LNCaP clone FGC (cell line): ENCODE measurements at places on chromosomes 5 and 9.
A peak's percentile ranks its signal among the peaks of the same experiment; 100 is the strongest.

DNA sequence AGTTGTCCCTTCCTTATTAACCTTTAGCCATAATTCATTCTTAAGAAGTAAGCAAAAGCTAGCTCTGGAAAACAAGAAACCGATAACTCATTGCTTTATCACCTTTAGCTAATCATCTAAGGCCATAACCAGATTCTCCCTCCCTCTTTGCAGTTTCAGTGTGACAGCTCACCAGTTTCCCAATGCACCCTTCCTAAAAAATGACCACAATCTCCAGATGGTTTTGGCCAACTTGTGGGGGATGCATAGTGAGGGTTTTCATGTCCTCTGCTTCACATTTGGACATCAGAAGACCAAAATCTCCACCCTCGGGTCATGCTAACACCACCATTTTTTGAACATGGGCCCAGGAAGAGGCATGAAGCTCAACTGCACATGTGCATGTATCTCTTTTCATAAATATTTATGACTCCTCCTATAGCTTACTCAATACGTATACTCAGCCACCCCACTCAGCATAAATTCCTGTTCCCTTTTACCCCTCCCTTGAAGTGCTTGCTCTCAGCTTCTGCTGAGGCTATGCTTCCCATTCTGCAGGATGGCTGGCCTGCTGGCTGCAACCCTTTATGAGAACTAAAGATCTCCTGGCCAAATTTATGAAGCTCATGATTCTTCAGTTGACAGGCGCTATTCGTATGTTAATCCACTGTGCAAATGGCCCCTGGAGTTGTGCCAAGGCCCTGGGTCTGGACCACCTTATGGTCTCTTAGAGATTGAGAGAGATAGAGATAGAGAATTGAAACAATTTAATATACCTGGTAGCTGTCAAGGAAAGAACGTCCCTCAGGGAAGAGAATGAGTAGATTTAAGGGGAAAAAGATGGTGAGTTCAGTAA is 14.8 kb downstream of the PPP3R2 start:
- no peak for DNase-seq

DNA sequence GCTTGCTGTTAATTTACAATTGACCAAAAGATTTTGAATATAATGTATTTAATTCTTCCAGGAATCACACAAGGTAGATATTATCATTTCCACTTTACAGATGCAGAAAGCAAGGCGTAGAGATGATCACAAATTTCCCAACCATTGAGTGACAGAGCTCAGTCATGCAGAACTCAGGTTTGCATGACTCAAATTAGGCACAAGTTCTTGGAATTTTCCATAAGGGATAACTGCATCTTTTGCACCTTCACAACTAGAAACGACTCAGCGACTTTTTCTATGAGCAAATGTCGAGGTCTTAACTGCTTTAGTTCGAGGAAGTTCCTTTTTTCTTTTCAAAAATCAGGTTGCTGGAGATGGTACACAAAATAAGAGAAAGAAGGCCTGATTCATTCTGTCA is 265.5 kb upstream of the PAPPA start:
- no peak for DNase-seq

GRCh38 chr5:174418809-174419539 is 305.4 kb upstream of the MSX2 start:
- no peak for DNase-seq

GRCh38 chr5:144958002-144958401 is 787.3 kb downstream of the KCTD16 start:
- DNase-seq, result no peak

- no peak for DNase-seq
Measured at GRCh38 chr9:116000748-116001329, 152.8 kb upstream of the PAPPA start.

DNA sequence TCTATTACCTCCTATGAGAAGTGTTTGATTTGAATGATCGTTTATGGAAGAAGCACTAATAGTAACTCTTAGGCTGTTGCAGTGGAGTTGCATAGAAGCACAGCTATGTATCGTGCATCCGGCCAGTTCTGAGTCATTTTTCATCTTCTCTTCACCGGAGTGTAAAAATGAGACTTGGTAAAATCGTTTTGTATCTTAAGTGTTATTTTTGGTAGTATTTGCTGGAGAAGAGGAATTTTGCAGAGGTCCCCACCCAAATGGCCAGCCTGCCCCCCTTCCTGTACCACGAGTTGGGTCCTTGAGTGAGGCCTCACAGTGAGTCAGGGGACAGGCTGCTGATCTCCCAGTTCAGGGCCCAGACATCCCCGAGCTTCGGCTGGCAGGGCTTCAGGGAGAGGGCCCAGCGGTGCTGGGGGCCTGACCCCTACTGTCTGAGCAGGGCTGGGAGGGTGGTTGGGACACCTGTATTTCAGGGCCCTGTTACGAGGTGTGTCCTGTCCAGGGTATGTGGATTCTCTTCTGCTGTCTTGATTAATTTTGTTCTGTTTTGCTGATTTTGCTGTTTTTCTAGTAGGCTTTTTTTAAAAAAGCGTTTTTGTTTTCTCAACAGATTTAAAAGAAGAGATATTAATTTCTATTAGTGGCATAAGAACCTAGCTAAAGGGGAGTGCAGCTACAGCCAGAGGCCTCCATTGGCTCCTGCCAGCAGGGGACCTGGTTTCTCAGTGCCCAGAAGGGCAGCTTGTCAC is 210.8 kb downstream of the TRIO start:
- no peak for DNase-seq

GRCh38 chr5:133962131-133962530 is 6.3 kb downstream of the C5orf15 start:
- no peak for DNase-seq

GRCh38 chr5:137218471-137218870 is 280.7 kb downstream of the SPOCK1 start:
- DNase-seq, result peak; percentile 72

DNA sequence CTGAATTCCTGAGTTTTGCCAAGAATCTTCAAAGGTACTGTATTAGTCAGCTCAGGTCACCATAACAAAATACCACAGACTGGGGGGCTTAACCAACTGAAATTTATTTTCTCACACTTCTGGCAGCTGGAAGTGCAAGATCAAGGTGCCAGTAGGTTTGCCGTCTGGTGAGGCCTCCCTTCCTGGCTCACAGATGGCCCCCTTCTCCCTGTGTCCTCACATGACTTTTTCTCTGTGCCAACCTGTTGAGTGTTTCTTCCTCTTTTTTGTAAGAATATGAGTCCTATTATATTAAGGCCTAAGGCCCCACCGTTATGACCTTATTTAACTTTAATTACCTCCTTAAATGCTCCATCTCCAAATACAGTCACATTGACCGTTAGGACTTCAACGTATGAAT is 156.1 kb upstream of the KIF2A start:
- no peak for DNase-seq

GRCh38 chr5:14415024-14415697 is 166.4 kb upstream of the OTULINL start:
- no peak for DNase-seq

- peak; percentile 58 for DNase-seq
Measured at GRCh38 chr9:76456202-76456926, 2.6 kb upstream of the GCNT1 start.

GRCh38 chr5:169195601-169196000 is 105.3 kb downstream of the SLIT3 start:
- DNase-seq, result no peak

DNA sequence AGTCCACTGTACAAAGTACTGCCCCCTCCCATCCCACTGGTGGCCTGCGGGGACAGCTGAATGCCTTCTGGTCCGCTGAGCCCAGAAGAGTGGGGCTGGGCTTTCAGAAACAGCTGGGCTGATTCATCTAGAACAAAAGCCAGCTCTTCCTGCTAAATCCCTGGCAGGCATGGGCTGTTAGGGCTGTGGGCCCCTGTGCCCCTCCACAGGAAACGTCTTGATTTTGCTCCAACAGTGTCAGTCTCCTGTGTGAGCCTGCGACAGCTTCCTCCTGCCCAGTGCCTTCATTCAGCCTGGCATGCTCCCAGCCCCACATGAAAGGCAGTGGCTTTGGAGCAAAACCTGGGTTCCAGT is 6.9 kb upstream of the GSN start:
- no peak for DNase-seq

DNA sequence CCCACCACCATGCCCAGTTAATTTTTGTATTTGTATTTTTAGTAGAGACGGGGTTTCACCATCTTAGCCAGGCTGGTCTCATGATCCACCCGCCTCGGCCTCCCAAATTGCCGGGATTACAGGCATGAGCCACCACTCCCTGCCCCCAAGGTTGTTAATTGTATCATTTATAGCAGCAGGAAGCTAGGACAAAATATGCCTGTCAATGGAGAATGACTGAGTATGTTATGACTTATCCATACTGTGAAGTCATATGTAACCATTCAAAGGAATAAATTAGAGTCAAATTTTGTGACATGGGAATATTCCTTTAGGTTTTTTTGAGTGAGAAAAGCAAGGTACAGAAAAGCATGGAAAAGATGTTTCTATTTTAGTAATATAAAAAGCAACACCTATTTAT is 3.9 kb upstream of the DAB2 start:
- no peak for DNase-seq

GRCh38 chr9:69027355-69028097 is 8.0 kb upstream of the FXN start:
- DNase-seq, result no peak

DNA sequence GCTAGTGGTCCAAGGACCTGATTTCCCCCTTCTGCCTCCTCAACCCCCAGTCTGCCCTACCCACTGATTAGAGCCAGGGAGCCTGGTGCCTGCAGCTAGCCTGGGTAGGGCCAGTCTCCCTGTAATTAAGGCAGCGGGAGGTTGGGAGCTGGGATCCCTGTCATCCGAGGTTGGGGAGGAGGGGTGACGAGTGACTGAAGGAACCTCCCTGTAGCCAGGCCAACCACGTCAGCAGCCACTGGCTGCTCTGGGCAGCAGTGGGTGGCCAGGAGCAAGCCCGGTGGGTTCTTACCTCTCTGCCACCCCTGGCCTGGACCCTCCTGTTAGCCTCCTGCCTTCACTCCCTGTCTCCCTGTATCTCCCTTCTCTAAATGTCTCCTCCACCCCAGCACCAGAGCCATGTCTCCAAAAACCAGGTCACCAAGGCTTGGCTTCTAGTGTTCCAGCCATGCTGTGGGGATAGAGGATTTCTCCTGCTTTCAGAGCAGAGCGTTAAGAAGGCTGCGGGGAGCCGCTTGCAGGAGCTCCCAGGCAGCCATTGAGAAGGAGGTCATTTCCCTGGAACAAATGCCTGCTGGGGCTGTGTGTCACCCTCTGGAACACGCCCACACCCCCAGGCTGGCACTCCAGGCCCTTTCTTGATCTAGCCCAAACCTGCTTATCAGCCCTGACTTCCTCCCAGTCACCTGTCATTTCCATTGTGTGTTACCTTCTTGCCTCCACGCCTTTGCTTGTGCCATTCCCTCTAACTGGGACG is 65.0 kb upstream of the GGTA1 start:
- DNase-seq, result no peak

GRCh38 chr5:473551-474192 is 30.7 kb downstream of the EXOC3 start:
- no peak for DNase-seq

GRCh38 chr5:135446615-135447014 is 533 bp downstream of the DCANP1 start:
- DNase-seq, result no peak

DNA sequence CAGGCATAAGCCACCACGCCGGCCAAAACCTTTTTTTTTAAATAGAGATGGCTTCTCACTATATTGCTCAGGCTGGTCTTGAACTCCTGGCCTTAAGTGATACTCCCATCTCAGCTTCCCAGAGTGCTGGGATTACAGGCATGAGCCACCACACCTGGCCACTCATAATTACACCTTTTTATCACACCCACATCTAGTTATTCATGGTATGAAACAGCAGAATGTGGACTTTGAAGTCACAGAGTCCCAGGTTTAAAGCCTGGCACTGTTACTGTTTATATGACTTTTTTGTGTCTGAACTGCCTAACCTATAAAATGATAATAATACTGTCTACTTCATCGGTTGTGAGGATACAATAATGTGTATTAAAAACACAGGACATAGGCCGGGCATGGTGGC is 23.1 kb downstream of the ZNF346 start:
- DNase-seq, result no peak

DNA sequence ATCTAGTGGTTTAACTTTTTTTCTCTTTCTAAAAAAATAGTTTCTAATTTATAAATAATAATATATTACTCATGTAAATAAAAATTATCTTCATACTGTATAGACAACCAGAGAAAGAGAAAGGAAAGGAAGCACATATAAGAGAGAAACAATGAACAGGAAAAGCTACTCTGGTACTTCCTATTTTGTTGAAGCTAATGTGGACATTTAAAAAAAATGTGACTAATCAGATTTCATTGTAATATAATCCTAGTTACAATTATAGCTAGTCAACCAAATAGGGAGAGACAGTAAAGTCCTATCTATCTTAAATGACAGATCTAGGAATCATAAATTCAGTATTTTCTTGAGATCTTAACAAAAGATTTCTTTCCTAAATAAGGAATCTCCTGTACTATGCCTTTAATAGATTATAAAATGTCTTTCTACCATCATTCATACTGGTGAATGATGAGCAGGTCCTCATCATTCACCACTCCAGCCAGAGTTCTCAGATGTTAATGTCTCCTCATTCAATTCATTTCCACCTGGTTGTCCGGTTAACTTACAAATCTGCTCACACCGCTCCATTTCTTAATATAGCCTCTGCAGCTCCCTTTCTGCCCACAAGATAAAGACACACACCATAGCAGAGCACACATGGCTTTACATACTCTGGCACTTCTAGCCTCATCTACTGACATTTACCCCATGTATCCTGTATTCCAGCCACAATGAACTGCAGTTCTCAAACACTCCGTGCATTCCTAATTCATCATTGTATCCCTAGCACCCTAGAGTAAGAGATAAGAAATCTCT is 30.9 kb downstream of the ZFR start:
- DNase-seq, result no peak

GRCh38 chr5:78273436-78273835 is 21.1 kb downstream of the AP3B1 start:
- DNase-seq, result no peak

GRCh38 chr5:160506006-160507004 is 84.7 kb downstream of the PTTG1 start:
- DNase-seq, result no peak

GRCh38 chr5:59356813-59357380 is 536.6 kb downstream of the PDE4D start:
- DNase-seq, result no peak

GRCh38 chr5:54860321-54860720 is 125.1 kb downstream of the ESM1 start:
- no peak for DNase-seq

GRCh38 chr9:137303151-137303892 is 1.3 kb upstream of the NRARP start:
- no peak for DNase-seq

DNA sequence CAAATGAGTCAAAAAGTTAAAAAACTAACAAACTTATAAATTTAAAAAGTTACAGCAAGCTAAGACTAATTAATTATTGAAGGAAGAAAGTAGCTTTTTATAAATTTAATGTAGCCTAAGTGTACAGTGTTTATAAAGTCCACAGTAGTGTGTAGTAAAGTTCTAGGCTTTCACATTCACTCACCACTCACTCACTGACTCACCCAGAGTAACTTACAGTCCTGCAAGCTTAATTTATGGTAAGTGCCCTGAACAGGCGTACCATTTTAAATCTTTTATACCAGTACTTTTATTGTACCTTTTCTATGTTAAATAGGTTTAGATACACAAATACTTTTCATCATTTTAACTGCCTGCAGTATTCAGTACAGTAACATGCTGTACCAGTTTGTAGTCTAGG is 80.0 kb upstream of the C9orf72 start:
- DNase-seq, result no peak

- DNase-seq, result no peak
Measured at GRCh38 chr9:136292591-136293448, 11.1 kb downstream of the CCDC187 start.
